ENCODE measurements at places on chromosomes 16 and 17. TPM values are rescaled to one million over a fixed set of nuclear protein-coding genes. Genes with fewer than 3 reads are reported as not detected.

GRCh38 chr17:64130559-64131001 is 636 bp upstream of the ERN1 start:
- peak; percentile 61 for DNase-seq

DNA sequence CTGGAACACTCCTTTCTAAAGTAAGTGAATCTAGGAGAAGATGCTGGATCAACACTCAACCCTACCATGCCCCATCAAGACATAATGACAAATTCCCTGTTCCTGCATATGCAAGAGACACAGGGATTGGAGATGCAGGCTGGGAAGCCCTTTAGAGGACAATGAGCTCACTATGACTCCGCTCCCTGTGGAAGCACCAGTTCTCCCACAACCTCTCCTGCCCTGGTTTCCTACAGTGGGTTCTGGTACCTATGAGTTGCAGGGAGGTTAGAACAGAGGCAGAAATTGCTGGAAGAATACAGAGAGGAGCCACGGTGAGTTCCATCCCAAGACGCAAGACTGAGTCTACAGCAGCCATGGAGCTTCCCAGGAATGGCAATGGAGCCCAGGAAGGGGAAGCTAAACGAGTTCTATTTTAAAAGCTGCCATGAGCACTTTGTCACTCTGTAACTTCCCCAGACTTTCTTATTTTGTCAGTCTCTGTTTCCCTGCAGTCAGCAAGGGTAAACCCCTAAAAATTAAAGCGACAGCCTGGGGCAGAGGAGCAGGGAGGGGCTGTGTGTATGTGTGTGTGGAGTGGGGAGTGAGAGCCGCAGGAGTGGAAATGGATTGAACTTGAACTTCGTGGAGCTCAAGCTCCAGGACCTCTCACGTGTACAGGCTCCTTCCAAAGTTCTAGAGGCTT is 42.3 kb upstream of the PIK3R6 start:
- DNase-seq = no peak

DNA sequence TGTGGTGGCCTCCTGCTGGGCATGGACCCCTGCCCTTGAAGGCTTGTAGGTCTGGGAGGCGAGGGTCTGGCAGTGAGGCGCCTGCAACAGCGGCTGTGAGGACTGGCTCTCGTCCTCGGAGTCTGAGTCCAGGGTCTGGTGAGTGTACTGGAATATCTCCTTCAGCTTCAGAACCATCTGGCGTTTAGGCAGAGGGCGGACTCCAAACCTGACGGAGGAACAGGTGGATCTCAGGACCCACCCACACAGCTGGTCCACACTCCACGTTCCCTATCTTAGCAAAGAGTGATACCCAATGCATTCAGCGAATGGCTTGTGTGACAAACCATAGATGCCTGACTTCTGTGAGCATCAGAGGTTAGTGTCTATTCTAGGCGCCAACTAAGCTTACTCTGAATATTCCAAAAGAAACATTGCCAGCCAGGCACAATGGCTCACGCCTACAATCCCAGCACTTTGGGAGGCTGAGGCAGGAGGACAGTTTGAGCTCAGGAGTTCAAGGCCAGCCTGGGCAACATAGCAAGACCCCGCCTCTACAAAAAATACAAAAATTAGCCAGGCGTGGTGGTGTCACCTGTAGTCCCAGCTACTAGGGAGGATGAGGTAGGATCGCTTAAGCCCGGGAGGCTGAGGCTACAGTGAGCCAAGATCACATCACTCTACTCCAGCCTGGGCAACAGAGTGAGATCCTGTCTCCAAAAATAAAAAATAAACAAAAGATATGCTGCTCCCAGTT is 6.3 kb upstream of the NLRC3 start:
- no peak for DNase-seq

The NPIPB9 gene
- 5.5 TPM for total RNA-seq

The WNT9B gene
- 0.80 TPM for total RNA-seq

DNA sequence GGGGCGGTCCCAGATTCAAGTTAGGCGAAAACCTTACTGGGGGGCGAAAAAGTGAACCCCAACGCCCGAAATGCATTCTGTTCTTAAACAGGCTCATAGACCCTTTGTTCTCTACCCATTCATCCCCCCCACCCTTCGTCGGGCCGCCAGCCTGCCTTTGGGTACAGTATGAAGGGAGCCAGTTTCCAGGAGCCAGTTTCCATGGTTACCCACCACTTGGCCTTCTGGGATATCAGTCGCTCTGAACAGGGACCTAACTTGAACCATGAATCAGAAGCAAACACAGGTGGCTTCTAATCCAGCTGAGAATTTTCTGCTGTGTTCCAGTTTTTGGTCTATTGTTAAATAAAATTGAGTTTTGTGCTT is 532 bp downstream of the DHX40 start:
- DNase-seq = peak; percentile 59

The CDK12 gene
- 53.7 TPM for total RNA-seq

- no peak for DNase-seq
Measured at GRCh38 chr16:66662445-66663194, 33.9 kb downstream of the CMTM4 start.

DNA sequence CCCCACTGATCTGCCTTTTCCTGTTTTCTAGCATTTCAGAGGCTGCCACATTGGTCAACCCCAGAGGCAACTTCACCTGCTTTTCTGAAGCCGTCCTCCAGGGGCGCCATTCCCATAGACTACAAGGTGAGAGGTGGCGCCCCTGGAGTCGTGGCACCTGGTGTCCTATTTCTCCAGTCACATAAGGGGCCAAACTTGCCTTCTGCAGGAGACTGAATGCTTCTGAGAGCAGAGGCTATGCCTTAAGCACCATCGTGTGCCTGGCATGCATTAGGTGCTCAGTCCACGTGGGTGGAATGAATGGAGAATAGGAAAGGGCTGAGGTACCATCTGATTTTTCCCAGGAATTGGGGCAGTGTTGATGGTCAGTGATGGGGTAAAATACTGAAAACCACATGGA is 164.8 kb downstream of the HAPSTR1 start:
- DNase-seq = peak; percentile 54

The CYGB gene
- 30.2 TPM for total RNA-seq

DNA sequence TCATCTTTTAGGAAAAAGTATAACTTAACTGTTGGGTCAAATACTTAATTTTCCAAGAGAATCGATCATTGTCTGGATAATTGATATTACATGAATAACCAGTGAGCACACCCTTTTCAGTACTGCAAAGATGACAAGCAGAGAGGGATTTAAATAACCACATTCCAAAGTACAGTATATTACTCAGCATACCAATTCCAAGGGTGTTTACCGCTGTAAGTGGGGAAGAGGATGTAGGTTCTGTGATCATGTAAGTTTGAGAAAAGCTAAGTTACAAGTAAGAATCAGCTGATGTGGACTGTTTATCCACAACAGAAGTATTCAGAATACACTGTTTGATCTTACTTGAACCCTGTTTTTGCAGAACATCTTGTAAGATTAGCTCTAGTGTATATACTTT is 6.1 kb downstream of the GDE1 start:
- DNase-seq = no peak

- peak; percentile 76 for DNase-seq
Measured at GRCh38 chr16:10688291-10688690, 6.4 kb downstream of the TEKT5 start.

DNA sequence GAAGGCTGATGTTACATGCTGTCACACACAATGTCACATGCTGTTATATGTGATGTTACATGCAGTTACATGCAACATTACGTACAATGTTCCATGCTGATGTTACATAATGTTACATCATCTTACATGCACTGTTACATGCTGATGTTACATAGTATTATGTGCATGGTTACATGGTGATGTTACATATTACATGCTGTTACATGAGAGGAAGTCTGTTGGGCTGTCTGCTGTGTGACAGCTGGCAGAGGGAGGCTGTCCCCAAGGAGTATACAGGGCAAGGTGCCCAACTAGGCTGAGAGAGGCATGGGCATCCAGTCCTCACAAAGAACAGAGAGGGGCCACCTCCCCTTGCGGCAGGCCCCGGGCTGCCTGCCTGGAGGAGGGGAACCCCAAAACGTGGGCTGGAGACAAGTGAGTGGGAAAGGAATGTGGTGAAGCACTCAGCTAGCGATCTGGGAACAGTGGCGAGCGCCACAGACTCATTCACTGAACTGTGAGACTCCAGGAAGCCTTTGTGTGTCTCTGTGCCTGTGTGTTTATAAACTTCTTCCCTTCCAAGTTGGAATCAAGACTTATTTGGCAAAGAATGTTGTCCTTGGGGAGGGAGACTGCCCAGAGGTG is 30.6 kb downstream of the TMEM92 start:
- DNase-seq = no peak

DNA sequence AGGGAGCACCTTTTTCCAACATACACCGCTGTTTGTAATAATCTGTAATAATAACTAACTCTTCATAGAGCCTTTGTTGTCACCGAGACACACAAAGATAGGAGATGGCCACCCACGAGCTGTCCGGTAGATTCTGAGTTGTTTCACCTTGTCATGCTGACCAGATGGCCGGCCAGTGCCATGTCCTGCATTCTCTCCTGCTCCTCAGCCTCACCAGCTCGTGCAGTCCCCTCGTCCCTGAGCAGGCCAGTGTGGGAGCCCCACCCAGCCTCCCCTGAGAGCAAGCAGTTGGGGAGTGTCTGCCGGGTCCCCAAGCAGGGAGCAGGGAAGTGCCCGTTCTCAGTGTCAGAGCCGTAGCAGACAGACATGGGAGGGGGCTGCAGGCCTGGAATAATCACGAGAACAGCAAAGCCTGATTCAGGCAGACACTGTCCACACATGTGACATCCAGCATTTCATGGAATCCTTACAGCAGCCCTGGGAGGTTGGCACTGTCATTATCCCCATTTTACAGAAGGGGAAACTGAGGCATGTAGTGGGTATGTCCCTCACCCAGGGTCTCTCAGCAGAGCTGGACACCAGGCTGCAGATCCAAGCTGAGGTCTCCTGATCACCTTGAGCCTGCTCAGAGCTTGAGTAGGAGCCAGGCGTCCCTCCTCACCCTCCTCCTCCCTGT is 178.5 kb upstream of the CIBAR2 start:
- no peak for DNase-seq

Measured in lower lobe of right lung (tissue), 2 donors.